NCI-H2171 (cell line): ENCODE measurements at places on chromosomes 3 and 15.
A peak's percentile ranks its signal among the peaks of the same experiment; 100 is the strongest.

- DNase-seq: peak; percentile 42
Measured at GRCh38 chr15:28975766-28976179, 90.0 kb downstream of the APBA2 start.

GRCh38 chr3:148682997-148683396 is 14.7 kb upstream of the AGTR1 start:
- no peak for DNase-seq

- no peak for DNase-seq
Measured at GRCh38 chr3:111548092-111548491, 6.1 kb downstream of the CD96 start.

GRCh38 chr3:164320962-164321361 is 757.3 kb downstream of the SI start:
- no peak for DNase-seq

GRCh38 chr3:123346021-123346420 is 102.9 kb downstream of the ADCY5 start:
- no peak for DNase-seq

- DNase-seq: no peak
Measured at GRCh38 chr3:149792452-149793270, at the start of gene ANKUB1. TSS of gene ANKUB1 (minus strand) at chr3:149792554. CDS start at chr3:149792366, 188 bp downstream.

GRCh38 chr15:36757189-36757814 is 177.9 kb downstream of the CDIN1 start:
- DNase-seq: no peak

GRCh38 chr3:125148016-125148812 is 64.3 kb downstream of the SLC12A8 start:
- DNase-seq: no peak

GRCh38 chr3:31179768-31180167 is 285.3 kb upstream of the GADL1 start:
- DNase-seq: no peak

DNA sequence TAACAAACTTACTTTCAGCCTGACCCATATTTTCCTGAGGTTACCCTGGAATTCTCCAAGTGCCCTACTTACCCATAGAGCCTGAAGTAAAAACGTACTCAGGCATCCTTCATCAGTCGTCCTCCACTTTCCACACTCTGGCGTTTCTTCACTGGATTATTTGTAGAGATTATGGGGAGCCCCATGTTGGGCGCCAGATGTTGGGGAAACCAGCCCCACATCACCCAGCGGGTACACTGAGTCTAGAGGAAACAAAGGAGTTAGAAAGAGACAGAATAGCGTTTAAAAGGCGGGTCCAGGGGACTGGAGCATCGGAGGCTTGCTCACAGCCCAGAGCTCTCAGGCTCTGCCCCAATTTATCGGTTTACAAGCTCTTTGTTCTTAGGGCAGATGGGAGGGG is 9.7 kb upstream of the SLC28A2 start:
- DNase-seq: no peak

- no peak for DNase-seq
Measured at GRCh38 chr3:46102059-46102779, 74.9 kb upstream of the XCR1 start.

DNA sequence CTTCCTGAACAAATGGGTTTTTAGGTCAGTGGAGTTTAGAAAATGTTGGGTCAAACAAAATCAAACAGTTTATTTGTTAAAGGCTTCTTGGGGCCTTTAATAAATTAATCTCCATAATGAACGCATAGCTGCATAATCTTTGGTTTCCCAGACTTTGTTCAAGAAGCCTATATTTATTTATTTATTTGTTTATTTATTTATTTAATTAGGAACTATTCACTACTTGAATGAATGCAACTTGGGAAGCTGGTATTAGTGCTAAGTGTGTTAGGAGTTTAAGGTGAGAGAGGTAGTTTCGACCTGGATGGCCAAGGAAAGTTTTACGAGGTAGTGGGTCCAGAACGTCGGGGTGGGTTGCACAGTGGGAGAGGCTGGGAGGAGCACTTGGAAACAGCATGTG is 281.9 kb upstream of the C2CD4B start:
- no peak for DNase-seq

DNA sequence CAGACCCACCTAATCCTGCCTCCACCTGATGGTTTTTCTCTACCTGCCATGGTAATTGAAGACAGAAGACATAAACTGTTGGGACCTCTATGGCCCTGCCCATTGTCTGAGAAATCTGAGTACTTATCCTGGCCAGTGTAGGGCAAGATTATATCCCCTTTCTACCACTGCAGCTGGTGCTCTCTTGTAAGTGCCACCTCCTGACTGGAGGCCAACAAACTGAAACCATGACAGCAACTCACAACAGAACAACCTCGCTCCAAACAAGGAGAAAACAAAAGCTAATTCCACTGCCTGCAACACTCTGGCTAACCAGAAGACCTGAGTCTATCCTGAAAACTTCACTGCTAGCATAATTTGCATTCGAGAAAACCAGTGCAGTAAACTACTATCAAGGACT is 82.9 kb downstream of the CLDN1 start:
- no peak for DNase-seq

- no peak for DNase-seq
Measured at GRCh38 chr15:62128916-62129315, 36.2 kb downstream of the C2CD4B start.
